ENCODE measurements at places on chromosomes 11 and 22.

- DNase-seq, result no peak
These were observed 48.9 kb downstream of the TPBGL start for GRCh38 chr11:75289511-75289760.

GRCh38 chr11:131951121-131951520 is 580.7 kb downstream of the NTM start:
- no peak for DNase-seq

DNA sequence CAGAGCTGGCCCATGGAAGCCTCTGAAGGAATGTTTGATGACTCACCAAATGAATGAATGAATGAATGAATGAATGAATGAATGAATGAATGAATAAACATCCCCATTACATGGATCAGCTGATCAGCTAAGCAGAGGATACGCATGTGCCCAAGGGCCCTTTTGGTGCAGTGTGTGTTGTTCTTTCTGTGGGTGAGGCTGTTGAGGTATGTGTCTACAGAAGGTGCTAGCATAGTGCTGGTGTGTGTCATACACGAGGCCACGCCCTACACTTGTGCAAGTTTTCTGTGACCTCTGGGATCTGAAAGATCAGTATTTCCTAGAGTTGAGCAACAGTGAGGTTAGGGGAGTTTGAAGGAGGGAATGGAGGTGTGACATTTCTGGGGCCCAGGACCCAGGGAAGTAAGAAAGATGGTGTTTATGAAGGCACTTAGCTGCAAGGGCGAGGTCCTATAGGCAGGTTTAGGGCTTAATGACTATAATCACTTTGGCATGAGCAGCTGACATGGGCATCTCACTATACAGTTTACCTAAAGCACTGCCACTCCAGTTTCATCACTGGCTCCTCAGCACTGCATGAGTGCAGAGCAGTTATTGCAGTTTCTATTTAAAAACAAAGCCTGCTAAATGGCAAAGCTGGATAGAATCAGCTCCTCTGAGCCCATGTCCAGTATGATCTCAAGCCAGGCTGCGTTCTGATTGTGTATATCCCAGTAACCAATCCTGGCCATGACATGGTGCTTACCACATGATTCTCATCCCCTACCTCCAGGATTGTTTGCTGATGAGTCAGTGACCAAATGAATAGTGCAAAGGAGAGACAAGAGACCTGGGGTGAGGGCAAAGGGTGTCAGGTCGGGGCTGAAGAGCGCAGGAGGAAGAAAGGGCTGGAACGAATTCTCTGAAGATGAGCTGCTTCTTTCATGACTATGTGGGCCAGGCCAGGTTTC is 36.4 kb upstream of the E2F8 start:
- DNase-seq, result no peak

GRCh38 chr11:78295991-78296930 is 107.5 kb downstream of the USP35 start:
- no peak for DNase-seq

- DNase-seq, result no peak
These were observed 16.1 kb downstream of the MTCH2 start for GRCh38 chr11:47626234-47626633.

GRCh38 chr22:19187716-19188563 is 9.4 kb upstream of the SLC25A1 start:
- no peak for DNase-seq

DNA sequence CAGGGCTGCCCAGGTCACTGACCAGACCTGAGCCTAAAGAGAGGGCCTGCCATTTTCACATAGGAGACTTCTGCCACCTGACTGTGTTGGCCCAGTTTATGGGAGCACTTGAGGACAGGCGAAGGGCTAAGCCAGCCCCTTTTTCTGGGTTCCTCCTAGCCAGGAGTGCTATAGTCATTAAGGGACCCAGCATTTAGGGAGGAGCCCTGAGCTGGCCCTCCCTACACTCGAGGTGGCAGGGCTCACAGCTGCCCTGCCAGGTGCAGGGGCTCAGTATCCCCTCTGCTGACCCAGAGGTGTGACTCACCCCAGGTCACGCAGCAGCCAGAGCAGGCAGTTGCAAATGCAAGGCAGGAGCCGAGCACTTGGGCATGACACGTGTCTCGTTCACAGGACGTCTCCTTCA is 86.3 kb upstream of the CRYBB3 start:
- no peak for DNase-seq

GRCh38 chr11:125264100-125265022 is 99.8 kb downstream of the PKNOX2 start:
- no peak for DNase-seq
